ENCODE measurements at places on chromosomes 16 and 17.

GRCh38 chr17:72565006-72565405 lies 444.2 kb downstream of the SOX9 start:
- no peak for DNase-seq

DNA sequence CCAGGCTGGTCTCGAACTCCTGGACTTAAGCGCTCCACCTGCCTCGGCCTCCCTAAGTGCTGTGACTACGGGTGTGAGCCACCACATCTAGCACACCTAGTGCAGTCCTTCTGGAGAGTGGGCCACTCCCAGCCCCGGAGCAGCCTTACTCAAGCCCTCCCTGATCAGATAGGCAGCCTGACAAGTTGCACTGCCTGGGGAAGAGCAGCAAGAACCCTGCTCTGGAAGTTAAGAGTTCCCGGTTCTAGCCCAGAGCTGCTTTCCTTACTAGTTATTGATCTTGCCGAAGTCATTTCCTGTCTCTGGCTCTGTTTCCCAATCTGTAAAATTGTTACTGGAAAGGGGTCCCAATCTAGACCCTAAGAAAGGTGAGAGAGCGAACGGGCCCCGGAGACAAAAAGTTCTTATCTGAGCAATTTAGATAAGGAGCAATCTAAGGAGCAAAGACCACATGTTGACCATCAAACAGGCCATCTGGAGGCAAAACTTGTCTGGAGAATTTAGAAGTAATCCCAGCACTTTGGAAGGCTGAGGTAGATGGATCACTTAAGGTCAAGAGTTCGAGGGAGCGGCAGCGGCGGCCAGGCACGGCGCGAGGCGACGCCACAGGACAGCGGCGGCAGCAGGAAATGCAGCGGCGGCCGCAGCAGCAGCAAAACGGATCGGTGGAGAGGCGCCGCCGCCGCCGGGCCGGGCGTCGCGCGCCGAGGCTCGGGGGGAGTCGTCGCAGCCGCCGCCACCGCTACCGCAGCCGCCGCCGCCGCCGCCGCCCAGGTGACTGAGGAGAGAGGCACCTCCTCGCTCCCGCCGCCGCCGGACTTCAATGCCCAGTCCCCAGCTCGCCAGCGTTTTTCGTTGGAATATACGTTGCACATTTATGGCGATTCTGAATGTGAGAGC lies 4.3 kb upstream of the NAGLU start:
- peak; percentile 20 for DNase-seq

DNA sequence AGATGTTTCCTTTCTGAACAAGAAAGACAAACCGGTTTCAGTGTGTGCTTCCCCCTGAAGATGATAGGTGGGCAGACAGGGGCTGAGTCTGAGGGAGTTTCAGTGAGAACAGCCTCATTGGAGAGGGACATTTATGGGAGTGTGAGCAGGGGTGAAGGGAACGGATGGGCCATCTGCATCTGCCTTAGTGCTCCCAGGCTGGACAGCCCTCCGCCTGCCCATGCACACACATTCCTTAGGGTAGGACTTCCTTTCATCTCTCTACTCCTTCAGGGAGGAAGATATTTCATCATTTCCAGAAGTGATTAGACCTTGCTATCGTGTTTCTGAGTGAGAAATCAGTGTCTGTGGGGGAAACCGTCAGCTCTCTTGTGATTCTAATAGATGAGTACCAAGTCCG lies 3.8 kb downstream of the SHISA6 start:
- no peak for DNase-seq

DNA sequence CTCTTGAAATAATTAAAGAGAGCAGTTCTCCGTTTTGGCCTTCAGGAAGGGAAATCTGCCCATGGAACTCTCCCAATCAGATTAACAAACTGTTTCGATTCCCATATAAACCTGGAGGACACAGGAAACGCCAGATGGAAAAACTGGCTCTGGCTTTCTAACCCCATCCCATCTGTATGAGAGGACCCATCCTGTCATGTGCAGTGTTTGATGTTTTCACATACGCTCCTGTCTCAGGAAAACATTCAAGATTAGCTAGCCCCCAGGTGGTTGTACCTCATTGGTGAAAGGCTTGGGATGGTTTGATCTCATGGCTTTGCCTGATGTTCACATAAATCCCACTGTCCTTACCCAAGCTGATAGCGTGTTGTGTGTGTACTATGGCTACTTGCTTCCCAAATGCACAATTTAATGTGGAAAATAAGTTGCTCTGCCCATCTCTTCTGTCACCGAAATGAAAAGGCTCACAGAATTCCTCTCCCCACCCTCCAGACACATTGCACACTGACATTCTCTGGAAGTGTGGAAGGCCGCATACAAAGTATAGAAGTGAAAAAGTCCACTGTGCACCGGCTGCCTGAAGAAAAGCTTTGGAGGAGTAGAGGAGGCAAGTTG lies 18.2 kb upstream of the ERN1 start:
- peak; percentile 11 for DNase-seq

DNA sequence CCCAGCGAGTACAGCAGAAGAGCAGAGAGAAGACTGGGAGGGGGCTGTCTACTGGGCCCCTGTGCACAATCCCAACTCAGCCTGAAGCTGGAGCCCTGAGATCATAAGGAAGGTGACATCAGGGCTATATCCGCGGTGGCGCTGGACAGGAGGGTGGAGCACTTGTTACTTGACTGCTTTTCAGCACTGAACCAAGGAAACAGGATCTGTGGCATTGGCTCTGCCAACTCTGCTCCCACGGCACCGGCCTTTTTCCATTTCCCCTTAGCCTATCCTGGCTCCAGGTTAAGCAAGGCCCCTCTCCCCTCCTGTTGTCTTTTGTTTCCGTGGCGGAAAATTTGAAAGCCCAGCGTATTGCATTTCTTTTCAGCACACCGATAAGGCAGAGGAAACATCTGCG lies 125.0 kb upstream of the IRX3 start:
- no peak for DNase-seq

DNA sequence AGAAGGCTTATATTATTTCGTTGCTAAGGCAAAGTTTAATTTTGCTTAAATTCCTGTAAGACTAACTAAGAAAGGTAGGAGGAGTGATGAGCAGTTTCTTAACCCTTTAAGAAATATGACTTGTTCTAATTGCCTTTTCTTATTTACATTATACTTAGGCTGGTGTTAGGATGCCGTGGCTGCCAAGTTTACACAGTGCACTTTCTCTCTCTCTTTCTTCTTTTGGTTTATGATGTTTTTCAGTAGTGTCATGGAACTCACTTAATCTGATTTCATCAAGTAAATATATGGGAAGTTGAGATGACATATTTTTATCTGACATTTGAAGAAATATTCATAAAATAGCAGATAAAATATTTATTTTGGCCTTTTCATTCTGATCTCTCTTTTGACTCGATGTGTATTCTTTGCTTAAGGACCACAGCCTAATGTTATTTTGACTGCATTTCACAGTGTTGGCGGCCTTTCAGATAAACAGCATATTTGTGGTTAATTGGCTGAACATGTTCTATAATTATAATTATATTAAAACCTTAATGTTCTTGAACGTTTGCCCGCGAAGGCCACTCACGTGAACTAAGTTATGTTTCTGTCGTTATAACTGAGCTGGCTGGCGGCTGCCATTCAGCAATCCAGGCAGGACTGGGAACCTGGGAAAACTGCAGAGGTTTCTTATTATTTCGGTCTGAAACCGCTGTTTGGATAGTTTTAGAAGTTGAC lies 191.6 kb downstream of the WWOX start:
- DNase-seq, result no peak

GRCh38 chr17:55093353-55093752 lies 124.8 kb downstream of the STXBP4 start:
- DNase-seq, result no peak

Measured in bronchial epithelial cell (primary cell).